Stimulated activated naive CD8-positive, alpha-beta T cell treated with anti-CD3 and anti-CD28 coated beads, Interleukin-15, amount 100 ng/mL, for 72 hours (primary cell): ENCODE measurements at places on chromosomes 7 and 10.

GRCh38 chr7:106306256-106306655 is 21.5 kb upstream of the NAMPT start:
- no peak for DNase-seq

GRCh38 chr10:25556457-25556856 is 377.6 kb upstream of the MYO3A start:
- no peak for DNase-seq

- no peak for DNase-seq
These were observed 32.7 kb downstream of the TSPAN15 start for GRCh38 chr10:69483963-69484362.

DNA sequence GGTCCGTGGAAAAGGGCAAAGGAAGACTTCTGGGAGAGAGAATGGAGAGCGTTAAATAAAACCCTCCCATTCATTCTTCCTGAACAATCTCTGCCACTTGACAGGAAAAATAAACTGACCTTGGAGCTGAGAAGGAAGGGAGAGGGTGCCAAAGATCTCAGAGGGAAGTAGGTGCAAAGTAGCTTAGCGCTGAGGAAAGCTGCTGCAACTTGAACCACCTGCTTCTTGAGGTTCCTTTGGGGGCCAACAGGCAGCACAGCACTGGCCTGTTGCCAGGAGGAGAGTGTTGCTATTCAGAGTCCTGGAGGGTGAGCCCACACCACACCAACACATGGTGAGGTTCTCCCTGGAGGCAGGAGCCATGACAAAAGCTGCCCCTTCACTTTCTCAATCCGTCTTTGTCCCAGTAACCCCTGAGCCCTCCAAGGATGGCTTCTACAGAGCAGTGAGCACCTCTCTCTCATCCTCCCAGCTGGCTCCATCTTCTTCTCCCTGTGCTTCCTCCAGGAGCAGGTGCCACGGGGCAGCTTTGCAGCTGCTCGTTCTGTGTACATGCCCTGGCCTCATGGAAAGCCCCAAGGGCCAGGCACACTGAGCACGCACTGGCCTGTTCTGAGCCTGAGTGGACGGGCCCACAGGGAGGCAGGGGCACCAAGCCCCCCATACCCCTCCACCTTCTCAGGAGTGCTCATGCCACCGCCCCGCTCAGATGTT is 101.3 kb downstream of the STRA8 start:
- DNase-seq: no peak

DNA sequence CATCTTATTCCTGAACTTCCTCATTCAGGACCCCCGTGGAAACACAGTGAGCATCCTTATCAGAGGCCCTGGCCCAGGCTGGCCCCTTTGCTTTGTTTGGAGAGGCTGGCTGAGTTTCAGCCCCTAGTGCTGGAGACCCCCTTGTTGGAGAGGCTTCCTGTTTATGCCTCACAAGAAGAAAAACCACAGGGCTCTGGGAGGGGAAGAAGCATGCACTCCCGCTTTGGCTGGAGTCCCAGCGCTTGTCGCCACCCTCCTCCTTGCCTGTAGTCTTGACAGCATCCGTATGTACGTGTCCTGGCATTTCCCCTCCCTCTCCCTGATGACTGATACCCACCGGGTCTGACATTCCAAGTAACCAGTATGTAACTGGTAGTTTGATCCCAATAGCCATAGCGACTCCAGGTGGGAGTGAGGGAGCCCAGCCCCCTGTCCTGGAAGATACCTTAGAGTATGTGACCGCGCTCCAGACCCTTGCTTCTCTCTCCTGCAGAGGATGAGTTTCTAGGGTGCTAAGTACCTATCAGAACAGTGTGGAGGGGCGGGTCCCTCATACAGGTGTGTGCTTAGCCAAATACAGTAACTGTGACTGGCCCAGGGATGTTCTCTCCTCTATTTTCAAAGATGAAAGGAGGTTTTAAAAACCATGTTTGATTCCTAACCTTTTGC is 6.9 kb upstream of the ATP6V0E2 start:
- DNase-seq: no peak

- no peak for DNase-seq
These were observed 130.9 kb upstream of the PRR15 start for GRCh38 chr7:29432721-29433120.

DNA sequence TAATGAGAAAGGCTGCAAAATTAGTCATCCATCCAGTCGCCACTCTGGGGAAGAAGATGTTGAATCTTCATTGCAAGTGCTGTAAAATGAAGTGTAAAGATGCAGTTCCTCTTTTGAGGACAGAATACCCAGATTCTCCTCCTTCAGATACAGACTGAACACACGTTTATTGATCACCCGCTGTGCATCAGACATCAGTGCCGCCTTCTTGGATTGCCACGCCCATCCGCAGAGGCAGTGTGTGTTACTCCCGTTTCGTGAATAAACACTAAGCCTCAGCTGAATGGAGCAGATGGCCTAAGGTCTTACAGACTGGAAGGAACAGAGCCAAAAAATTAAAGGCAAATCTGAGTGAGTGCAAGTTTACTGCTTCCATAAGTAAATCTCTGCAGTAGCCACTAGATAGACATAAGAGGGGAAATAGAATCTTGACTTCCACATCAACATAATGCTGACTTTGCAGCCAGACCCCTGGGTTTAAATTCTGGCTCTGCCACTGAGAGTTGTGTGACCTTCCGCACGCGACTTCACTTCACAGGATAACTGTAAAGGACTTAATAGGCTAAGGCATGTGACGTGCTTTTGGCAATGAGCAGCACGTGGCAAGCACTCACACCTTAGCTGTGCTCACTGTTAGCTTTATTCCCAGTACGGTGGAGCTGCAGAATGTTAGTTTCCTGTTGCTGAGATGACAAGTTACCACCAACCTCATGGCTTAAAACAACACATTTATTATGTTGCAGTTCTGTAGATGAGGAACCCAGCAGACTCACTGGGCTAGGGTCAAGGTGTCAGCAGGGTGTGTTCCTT is 285.9 kb downstream of the CELF2 start:
- DNase-seq: no peak

DNA sequence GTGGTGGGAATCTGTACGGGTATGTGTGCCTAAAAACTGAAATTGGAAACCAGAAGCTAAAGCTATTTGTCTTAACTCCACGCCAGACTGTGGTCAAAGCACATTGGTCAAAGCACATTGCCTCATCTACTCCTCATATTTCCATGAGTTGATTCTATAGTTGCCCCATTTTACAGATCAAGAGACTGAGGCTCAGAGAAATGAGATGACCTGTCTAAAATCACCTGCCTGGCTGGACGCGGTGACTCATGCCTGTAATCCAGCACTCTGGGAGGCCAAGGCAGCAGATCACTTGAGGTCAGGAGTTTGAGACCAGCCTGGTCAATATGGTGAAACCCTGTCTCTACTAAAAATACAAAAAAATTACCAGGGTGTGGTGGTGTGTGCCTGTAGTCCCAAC is 21.7 kb upstream of the MNX1 start:
- DNase-seq: no peak

- no peak for DNase-seq
These were observed 771 bp upstream of the PILRB start for GRCh38 chr7:100357131-100357561.
